ENCODE measurements at places on chromosomes 11 and 22.

- DNase-seq: no peak
These were observed 11.7 kb downstream of the CRELD2 start for GRCh38 chr22:49929994-49930575.

- DNase-seq: no peak
These were observed 320.4 kb downstream of the NTM start for GRCh38 chr11:131690776-131691175.

DNA sequence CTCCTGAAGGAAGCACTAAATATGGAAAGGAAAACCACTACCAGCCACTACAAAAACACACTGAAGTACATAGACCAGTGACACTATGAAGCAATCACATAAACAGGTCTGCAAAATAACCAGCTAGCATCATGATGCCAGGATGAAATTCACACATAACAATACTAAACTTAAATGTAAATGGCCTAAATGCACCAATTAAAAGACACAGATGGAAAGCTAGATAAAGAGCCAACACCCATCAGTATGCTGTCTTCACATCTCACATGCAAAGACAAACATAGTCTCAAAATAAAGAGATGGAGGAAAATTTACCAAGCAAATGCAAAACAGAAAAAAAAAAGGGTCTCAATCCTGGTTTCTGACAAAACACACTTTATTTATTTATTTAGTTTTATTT, 171.7 kb downstream of the TTC28 start:
- no peak for DNase-seq

DNA sequence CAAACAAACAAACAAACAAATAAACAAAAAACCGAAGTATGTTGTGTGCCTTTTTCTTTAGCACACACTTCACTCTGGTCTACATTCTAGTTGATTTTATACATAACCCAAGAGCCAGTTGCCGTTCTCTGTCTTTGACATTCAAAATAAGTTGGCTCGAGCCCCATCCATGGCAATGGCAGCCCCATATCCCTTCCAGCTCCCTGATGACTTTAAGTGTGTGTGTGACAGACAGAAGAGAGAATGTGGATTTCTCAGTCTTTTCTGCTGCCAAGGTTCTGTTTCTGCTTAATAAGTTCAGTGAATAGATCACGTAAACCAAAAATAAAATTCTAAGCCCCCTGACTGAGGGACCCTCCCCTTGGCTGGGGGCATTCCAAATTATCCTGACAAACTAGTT, 100.6 kb upstream of the TENM4 start:
- no peak for DNase-seq

DNA sequence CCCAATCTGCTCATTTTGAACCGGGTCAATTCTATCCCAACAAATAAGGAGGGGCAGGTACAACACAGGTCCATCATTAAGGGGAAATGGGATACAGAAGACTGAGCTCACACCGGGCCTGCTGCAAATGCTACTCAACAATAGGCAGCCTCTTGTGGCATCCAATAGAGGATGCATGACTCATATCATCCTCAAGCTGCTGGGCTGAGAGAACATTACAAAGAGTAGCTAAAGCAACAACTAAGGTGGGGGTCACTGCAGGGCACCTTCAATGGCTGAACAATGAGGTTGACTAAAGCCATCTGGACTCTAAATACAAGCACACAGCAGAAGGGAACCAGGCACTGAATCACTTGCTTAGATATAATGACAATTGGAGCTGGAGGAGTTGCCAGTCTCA, 130.1 kb upstream of the SYN3 start:
- DNase-seq: no peak

DNA sequence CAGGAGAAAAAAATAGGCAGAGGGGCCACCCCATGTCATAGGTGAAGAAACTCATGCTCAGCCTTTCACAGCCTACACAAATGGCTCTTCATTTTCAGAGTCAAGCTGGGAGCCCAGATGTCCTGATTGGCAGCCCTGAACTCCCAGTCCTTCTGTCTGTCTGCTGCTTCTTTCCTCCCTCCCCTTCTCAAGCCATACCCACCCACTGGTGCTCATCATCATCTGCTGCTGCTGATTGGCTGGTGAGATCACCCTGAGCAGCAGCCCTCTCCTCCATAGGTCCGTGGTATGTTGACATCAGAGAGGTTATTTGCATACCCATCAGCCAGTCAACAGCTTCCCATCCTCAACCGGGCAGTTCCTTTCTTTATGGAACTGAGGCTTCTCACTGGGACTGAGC, 46.1 kb upstream of the PRDM11 start:
- no peak for DNase-seq

GRCh38 chr11:20258376-20258895, 98.2 kb upstream of the DBX1 start:
- DNase-seq: no peak

- DNase-seq: no peak
These were observed 20.1 kb upstream of the CD44 start for GRCh38 chr11:35118906-35119305.

Measured in glomerular endothelial cell (primary cell).